ENCODE measurements at places on chromosomes 1 and 21.
A peak's percentile ranks its signal among the peaks of the same experiment; 100 is the strongest.

GRCh38 chr21:35265170-35265877 lies 216.2 kb upstream of the RUNX1 start:
- no peak for DNase-seq

- no peak for DNase-seq
These were observed 22.8 kb upstream of the RXRG start for GRCh38 chr1:165467706-165468105.

GRCh38 chr1:113388621-113389358 lies 1.5 kb upstream of the MAGI3 start:
- no peak for DNase-seq

GRCh38 chr1:32199043-32199716 lies 1.2 kb upstream of the CCDC28B start:
- DNase-seq, result no peak

DNA sequence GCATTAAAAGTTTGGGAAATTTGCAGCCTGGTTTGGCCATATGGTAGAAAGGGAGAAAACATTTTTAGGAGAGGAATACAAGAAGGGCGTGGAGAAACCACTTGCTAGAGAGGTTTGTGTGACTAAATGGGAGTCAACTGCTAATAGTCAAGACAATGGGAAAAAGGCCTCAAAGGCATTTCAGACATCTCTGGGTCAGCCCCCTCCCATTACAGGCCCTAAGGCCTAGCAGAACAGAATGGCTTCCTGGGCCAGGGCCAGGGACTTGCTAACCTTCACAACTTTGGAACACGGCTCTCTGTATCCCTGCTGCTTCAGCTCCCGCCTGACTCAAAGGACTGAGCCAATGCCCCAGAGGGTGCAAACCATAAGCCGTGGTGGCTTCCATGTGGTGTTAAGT lies 752.3 kb upstream of the ADAMTS5 start:
- no peak for DNase-seq

DNA sequence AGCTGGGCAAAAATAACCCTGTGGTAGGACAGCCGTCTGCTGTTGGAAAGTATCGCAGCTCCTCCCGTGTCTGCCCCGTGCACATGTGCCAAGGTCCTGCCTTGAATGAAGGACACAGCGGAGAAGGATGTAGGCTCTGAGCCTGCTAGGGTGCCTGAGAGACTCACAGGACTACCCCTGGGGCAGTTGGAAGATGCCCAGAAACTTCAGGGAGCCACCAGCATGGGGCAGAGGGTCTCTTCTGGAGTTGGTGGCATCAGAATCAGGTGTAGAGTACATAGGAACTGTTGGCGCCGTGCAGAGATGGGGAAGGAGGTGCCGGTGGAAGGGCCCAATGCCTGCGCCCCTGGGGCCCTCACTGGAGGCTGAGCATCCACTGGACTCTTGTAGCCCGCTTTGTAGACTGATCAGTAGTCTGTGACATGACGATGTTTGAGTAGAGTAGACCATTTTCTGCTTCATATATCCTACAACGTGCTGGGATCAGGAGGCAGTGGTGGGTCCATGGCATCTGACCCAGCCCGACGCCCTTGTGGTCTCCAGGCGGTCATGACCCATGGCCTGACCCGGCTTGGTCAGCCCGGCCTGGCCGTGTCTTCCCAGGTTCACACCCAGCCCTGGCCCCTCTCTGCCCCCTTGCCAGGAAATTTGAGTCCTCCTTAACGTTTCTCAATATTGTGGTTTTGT lies 5.3 kb upstream of the C1orf174 start:
- DNase-seq, result no peak

GRCh38 chr1:170856455-170856854 lies 78.9 kb upstream of the MROH9 start:
- no peak for DNase-seq

GRCh38 chr1:193143285-193143684 lies 21.5 kb downstream of the CDC73 start:
- DNase-seq, result no peak

- no peak for DNase-seq
These were observed 28.2 kb downstream of the NAV1 start for GRCh38 chr1:201566933-201567801.

- no peak for DNase-seq
These were observed 11.5 kb downstream of the MORN1 start for GRCh38 chr1:2379733-2380404.

GRCh38 chr1:50968821-50969610 lies 1.0 kb upstream of the CDKN2C start:
- peak; percentile 13 for DNase-seq

DNA sequence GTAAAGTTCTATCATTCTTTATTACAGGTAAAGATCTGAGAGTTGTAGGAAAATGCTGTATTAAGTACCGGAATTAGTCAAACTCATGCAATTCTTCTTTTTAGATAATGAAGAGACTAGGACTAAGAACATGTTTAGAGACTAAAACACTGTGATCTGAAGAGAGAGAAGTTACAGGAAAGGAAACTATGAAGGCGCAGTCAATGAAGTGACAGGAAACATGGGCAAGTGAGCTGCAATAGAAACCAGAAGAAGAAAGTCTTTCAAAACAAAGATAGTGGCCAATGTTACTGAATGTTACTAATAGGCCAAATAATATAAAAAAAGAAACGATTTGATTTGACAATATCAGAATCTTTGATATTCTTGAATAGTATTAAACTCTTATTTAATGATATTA lies 659.4 kb upstream of the RGS18 start:
- DNase-seq, result no peak

GRCh38 chr1:226034482-226034881 lies 28.0 kb upstream of the H3-3A start:
- peak; percentile 62 for DNase-seq

DNA sequence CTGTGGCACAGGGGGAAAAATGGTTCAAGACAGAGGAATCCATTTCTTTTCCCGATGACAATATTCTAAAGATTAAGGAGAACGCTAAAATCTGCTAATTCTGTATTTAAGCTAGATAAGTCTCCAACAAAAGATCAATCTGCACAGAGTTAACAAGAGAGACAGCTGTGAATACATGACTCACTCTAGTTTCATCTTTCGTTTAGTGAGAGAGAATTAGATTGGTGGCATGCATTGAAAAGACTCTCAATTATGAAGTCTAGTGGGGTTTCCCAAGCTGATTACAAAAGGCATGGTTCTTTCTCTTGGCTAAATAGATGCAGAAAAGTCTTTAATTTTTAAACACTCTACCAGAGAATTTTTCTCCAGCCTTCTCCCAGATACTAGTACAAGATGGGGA lies 34.4 kb downstream of the CAPN9 start:
- no peak for DNase-seq

GRCh38 chr1:169574336-169574735 lies 11.9 kb downstream of the F5 start:
- no peak for DNase-seq

DNA sequence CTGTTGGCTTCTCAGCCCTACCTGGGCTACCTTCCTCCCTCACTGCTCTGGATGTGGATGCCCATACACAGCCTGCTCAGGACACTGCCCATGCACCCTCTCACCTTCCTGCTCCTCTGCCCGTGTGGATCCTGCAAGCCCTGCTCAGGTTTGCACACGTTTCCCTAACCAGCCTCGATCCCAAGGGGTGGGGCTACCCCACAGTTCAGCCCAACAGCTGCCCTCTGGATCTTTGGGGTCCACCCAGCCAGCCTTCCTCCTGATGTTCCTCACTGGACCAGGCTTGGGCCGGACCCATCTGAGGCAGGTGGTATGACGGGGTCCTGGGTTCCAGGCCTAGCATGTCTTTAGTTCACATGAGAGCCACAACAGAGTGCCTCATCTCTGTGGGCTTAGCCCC lies 4.7 kb downstream of the TMEM54 start:
- no peak for DNase-seq

DNA sequence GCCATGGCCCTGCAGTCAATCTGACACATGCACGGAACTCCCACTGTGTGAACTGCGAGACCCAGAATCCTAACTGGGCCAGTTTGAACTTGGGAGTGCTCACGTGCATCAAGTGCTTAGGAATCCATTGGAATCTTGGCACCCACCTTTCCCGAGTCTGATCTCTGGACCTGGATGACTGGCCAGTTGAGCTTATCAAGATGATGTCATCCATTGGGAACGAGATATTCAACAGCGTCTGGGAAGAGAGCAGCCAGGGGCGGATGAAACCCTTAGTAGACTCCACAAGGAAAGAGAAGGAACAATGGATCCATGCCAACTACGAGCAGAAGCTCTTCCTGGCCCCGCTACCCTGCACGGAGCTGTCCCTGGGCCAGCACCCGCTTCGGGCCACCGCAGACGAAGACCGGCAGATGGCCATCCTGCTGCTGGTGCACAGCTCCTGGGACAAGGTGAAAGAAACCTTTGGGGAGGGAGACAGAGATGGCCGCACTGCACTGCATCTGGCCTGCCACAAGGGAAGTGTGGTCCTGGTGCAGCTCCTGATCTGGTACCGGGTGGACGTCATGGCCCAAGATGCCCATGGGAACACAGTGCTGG lies 3.1 kb upstream of the TDRD5 start:
- DNase-seq, result no peak

GRCh38 chr1:95023399-95024043 lies 49.2 kb downstream of the ALG14 start:
- no peak for DNase-seq

DNA sequence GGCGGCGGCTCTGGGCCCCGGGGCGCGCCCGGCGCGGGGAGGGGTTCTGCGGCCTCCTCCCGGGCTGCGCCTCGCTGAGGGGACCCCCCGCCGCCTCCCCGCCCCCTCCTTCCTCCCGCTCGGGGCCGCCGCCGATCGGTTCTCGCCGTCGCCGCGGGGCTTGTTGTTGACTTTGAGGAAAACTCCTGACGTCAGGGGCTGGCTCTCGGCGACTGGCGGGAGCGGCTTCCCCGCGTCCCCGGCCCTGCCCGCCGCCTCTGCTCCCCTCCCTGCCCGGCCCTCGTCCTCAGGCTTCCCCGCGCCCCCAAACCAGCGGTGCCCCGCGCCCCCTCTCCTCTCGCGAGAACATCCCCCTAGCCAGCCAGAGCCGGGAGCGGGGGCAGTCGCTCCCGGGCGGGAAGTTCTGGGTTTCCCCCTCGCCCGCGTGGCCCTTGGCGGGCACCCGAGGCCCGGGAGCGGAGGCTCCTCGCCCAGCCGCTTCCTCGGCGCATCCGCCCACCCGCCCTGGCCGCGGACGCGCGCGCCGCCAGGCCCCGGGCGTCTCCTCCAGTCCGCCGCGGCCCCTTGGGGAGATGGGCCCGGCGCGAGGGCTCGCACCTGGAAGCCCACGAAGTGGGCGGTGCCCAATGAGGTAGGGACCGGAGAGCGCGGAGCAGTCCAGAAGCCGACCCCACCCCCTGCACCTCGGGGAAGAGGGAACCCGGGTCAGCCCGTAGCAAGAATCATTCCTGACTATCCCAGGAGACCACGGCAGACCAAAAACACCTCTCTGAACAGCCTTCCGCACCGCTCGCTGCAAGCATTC lies 611 bp upstream of the AKT3 start:
- DNase-seq, result peak; percentile 78

DNA sequence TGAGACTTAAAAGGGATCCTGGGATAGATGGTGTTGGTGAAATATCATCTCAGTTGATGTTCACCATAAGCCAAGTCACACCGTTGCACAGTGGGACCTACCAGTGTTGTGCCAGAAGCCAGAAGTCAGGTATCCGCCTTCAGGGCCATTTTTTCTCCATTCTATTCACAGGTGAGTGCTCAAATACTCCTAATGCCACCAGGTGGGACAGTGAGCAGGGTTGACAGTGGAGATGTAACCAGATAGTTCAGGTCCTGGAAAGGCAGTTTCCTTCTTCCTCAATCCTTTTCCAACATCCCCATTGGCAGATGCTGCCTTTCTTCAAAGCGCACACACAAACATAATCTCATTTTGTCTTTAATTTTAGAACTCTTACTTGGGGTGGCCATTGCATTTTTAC lies 11.6 kb downstream of the CD160 start:
- no peak for DNase-seq

- DNase-seq, result peak; percentile 72
These were observed 4.1 kb upstream of the CACNA1E start for GRCh38 chr1:181479137-181479745.

- DNase-seq, result no peak
These were observed 15.6 kb downstream of the DDAH1 start for GRCh38 chr1:85449356-85449755.

GRCh38 chr1:96214982-96215381 lies 506.6 kb upstream of the PTBP2 start:
- DNase-seq, result no peak

- no peak for DNase-seq
These were observed 156.8 kb downstream of the LEPR start for GRCh38 chr1:65577278-65577677.

DNA sequence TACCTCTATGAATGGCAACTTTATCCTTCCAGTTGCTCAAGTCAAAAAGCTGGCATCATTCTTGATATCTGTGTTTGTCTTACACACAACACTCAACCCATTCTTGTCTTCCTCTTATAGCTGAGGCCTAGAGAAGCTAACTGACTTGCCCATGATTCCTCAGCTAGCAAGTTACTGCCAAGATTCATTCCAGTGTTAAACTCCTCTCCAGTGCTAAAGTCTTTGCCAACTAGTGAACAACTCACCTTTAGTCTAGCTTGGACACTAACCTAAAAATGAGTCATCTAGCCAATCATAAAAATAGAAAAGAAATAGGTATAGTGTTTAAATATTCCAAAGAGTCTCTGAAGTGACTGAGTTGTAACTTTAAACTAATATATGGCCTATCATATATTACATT lies 45.6 kb upstream of the RGS2 start:
- DNase-seq, result no peak

DNA sequence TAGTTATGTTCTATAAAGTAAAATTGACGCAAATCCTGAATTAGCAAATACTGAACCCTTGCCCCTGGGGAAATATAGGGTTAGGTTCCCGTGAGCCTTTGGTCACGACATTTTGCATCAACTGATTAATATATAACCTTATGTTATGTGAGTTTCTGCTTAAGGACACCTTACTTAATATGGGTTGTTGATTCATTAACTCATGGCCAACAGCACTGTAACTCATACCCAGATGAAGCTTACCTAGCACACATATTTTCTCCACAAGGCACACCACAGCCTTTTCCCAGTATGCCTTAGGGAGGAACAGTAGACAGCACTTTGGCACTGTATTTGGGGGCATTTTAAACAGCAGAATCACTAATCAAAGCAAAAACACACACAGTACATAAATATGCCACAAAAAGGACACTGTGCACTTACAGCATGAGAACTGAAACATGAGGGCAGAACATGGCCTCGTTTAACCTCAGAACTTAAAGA lies 15.1 kb downstream of the INAVA start:
- no peak for DNase-seq

Measured in dorsolateral prefrontal cortex (tissue), 122 donors.